NCI-H460 (cell line): ENCODE measurements at places on chromosomes 13 and 19. TPM values are rescaled to one million over a fixed set of nuclear protein-coding genes. Genes with fewer than 3 reads are reported as not detected.

DNA sequence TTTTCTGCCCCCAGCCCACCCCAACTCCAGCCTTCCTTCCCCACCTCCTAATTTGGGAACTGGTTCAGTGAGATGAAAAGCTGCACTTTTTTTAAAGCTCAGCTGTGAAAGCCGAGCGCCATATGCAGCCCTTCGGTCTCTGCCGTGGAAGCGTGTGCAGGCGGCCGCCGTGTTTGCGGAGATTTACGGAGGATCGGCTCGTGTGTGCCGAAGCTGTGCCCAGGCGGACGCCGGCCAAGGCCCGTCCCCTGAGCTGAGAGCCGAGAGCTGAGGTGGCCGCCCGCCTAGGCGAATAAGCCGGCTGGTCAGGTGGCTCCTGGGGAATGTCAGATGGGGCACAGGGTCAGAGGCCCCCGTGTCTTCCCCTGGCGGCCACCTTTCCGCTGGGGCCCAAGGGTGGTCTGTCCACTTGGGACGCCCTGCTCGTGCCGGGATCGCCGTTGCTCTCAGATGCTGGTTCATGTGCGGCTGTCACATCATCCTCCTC, 78.7 kb downstream of the ZNF536 start:
- no peak for DNase-seq

DNA sequence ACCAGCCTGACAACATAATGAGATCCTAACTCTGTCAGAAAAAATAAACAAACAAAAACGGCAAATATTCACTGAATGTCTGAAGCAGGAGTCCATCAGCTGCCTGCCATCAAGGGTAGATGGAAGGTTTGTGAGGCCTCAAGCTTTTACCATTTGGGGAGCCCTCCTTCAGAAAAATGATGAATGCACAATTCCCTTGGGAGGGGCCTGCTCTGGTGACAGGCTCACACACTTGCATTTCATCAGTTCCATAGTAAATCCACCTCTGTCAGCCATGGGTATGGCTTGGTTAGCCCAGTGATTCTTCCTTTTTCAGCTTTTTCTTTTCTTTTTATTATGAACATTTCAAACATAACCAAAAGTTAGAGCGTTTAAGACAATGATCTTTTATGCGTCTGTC, 26.3 kb upstream of the KATNAL1 start:
- DNase-seq, result no peak

Gene FCAR
- total RNA-seq, result not detected in 2 replicates

- no peak for DNase-seq
Measured at GRCh38 chr13:46620471-46620870, 67.5 kb downstream of the LRCH1 start.

DNA sequence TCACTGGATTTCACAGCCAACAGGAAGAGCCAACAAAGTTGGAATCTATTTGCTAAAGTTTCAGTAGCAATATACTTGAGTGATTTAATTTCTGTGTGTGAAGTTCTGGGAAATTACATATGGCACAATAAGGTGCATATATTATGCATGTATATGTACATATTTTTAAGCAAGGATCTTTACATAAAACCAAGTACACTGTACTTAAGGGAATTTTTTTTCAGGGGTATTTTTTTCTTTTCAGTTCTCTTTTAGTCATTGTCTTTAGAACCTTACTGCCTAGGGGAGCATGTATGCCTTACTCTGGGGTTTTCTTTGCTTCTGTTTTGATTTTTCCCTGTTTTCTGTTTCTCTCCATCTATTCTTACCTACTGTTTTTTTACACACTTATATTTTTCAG, 7.4 kb downstream of the RAP2A start:
- no peak for DNase-seq

DNA sequence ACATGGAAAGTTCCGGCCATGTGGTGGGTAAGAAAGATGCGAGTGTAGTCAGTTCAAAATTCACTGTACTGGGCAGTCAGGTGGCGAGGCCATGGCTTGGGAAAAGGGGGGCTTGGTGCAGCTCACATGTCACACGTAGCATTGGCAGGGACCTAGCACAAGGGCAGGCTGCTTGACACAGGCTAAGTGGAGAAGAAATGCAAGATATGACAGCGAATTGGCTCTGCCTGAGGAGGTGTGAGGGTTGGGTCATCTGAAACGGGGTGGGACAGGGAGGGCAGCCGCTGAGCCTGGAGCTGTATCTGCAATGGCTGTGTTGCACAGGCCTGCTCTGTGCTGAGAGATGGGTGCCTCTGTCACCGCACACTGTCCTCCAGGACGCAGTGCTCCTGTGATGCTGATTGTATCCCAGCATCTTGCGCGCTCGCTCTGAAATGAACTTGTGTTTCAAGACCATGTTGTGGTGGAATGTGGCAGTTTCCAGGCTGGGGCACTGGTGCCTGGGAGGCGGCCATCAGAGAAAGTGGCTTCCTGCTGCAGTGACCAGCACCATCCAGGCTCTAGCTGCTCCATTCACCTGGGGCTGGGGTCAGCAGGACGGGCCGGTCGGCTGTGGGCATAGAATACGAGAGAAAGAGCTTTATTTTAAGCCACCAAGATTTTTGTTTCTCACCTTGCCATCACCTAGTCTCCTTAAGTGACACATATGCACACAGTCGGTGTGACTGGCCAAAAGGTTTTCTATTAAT, 70.3 kb downstream of the TEX29 start:
- DNase-seq, result no peak

DNA sequence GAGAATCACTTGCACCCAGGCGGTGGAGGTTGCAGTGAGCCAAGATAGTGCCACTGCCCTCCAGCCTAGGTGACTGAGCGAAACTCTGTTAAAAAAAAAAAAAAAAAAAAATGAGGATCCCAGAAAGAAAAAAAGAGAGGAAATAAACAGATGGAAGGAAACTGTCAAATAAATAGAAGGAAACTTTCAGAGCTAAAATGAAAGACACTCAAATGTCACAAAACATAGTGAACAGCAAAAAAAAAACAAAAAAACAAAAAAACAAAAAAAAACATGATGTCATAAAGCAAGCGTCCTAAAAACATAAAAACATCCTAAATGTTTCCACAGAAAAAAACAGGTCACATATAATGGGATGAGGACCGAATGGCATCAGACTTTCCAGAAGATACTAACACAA, 15.0 kb downstream of the MLLT1 start:
- DNase-seq, result no peak

- no peak for DNase-seq
Measured at GRCh38 chr13:45674908-45675307, 27.2 kb upstream of the CBY2 start.

Gene CEACAM4
- total RNA-seq, result not detected in 2 replicates

Gene ZNF208
- 0.35 TPM in 1 of 2 replicates, not detected in the other for total RNA-seq

Gene IL12RB1
- total RNA-seq, result not detected in 2 replicates

Gene SMARCA4
- 52.7 and 53.4 TPM in 2 replicates for total RNA-seq

Gene CCL25
- not detected in 2 replicates for total RNA-seq

DNA sequence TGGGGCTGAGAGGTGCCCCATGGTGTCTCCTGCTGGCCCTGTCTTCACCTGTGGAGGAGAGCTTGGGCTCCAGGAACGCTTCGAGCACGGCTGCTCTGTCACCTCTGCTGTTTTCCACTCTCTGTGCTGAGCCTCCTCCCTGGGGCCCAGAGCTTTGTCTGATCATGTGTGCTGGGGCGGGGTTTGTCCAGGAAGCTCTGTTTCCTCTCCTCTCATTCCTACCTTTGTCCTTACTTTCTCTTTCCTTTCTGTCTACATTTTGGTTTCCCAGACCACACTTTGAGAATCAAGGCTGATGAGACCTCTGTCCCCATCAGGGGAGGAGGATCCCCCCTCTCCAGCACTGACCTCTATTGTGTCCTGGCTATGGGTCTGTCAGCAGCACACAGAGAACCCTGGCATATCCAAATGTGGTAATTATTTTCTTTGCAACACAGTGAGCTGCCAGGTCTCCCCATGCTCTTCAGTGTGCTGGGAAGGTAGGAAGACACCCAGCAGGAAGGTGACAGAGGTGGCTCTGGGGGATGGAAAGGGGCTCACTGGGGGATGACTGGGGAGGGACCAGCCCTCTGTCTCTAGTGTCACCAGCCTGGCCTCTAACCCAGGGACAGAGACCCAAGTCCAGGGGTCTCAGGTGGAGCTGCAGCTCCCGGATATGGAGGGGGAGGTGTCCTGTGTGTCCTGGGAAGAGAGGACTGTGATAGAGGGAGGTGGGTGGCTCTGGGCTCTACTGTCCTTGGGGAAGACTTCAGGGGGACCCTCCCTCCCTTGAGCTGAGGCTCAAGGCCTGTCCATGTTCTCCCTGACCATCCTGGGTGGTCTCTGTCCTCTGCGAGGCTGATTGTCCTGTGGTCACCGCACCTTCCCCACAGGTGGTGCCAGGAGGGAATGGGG, at the start of gene CEACAM1:
CEACAM1 (minus strand) TSS at position 128 of the 894 bp plus-strand sequence; CDS start at position 21, 107 bp downstream.
- no peak for DNase-seq

DNA sequence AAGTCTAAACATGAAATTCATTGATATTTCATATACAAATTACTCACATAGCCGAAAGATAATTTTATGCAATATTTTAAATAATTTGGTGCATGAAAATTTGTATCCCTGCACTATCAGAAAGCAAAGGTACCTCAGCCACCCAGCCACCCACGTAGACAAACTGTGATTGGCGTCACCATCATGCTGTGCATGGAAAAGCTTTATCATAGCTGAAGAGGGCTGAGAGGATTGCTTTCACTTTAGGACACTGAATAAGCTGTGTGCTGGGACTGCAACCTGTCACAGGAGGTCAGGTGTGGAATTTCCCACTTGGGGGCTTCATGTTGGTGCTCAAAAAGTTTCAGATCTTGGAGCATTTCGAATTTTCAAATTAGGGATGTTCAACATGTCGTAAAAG, 96.3 kb downstream of the MYCBP2 start:
- no peak for DNase-seq

Gene JUNB
- 137 and 153 TPM in 2 replicates for total RNA-seq

Gene FPR2
- not detected in 2 replicates for total RNA-seq

DNA sequence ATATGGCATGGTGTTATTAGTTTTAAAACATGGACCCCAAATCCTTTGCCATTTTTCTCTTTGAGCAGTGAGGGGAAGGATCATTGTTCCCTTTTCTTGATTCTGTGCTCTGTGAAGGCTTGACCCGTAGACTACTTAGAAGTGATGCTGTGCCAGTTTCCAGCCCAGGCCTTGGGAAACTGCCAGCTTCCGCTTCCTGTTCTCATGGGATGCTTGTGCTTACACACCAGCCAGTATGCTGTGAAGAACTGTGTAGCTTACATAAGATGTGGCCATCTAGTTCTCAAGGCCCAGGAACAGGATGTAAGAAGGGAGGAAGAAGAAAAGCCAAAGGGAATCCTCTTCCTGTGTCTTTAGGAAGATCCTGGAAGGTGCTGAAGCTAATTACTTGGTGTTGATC, 180.9 kb downstream of the PCCA start:
- DNase-seq, result no peak

GRCh38 chr13:29484796-29485195, 110.7 kb downstream of the SLC7A1 start:
- DNase-seq, result no peak

GRCh38 chr19:34336781-34337271, 28.2 kb upstream of the GPI start:
- DNase-seq, result no peak

Gene CCNE1
- total RNA-seq, result 5.4 and 5.6 TPM in 2 replicates

DNA sequence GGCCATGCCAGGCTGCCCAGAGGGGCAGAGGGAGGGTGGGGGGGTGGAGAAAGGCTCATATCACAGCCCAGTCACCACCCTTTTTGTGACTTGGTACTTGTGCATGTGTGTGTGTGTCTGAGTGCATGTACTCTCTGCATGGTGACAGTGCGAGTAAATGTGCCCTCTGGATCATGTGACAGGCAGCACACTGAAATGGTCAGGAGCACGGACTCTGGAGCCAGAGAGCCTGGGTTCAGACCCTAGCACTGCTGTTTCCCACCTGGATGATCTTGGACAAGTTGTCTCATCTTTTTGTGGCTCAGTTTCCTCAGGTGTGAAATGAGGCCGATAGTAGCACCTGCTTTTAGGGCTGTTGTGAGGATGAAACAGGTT, 2.0 kb downstream of the CIC start:
- DNase-seq, result no peak

DNA sequence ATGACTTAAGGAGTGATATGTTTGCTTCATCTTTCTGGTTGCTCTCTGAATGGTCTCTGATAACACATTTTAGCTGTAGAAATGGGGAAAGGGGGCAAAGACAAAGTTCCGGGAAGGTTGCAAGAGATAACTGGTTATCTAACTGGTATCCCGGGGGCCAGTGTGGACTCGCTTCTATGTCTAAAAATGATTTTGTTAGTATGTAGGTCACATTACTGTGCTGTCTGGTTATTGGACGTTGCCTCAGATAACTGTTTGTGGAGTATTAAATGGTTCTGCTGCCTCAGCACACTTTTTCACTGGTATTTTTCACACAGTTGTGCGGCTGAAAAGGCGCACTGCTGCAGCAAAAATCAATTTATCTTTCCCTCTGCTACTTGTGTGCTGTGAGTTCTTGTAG, 63.0 kb upstream of the ZNF536 start:
- no peak for DNase-seq

DNA sequence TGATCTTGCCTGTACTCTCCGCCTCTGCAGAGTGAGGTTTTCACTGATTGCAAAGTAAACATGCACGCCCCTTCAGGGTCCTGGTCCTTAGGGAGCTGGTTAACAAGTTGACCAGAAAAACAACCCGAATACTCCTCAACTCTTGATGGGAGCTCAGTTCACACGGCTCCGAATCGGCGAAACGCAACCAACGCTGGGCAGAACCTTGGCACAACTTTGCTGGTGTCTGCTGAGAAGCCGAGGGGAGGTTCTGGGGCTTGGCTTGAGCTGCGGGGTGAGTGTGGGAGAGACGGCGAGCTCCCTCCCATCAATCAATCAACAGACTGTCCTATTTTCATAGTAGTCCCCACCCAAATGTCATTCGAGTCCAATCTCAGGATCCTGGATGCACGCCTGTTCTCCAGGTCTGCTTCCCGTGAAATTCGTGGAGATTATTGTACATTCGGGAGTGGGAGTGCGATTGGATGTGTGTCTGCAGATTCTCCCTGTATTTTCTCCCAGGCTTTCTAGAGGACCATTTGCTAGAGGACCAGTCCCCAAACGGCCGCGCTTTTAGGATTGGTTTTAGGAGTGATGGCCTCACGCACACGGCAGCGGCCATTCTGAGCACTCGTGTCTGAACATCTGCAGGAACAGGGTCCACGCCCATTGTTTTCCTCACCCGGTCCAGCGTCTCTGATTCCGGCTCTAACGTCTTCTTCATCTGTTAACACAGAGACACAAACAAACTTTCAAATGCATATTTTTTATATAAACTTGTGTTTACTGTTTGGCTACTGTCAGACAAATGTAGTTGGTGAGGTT, 51.6 kb upstream of the F7 start:
- no peak for DNase-seq

Gene TMEM221
- total RNA-seq, result 0.10 TPM in 1 of 2 replicates, not detected in the other
